ENCODE measurements at places on chromosomes 5 and 9.

DNA sequence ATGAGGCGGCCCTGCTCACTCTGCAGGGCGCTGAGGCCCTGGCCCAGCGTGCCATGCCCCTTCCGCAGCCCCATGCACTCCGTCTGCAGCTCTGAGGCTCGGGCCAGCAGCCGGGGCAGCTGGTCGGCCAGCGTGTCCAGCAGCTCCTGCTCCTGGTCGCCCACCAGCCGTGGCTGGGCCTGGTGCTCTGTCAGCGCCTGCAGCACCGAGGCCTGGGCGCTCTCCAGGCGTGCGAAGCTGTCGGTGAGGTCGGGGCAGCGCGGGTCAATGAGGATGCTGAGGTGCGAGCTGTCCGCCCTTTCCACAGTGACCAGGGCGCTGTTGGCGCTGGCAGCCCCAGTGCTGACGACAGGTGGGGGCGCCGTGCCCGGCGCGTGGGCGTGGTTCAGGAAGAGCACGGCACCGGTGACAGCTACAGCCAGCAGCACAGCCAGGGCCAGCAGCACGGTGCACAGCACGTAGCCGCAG, 9.4 kb downstream of the FIBCD1 start:
- no peak for DNase-seq

GRCh38 chr9:23555851-23556250, 270.2 kb downstream of the ELAVL2 start:
- no peak for DNase-seq

- DNase-seq, result no peak
Measured at GRCh38 chr9:37908283-37908682, 4.4 kb upstream of the SLC25A51 start.

GRCh38 chr9:17083258-17083657, 51.6 kb upstream of the CNTLN start:
- DNase-seq, result no peak

DNA sequence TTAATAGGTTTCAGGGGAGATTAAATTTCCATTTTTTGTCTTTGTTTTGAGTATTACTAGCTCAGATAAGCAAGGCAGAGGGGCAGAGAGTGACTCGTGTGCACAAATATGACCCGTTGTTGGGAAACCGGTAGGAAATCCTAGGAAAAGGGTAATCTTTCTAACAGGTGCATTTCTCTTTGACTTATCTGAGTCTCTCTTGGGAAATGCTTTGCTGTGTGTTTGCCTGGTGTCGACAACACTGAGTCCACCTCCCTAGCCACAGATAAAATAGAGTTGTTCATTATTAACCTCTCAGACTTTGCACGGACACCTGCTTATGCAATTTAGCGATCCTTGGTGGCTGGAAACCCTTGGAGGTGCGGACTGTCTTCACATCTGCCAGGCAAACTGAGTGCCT, 164.2 kb downstream of the FGF1 start:
- no peak for DNase-seq

DNA sequence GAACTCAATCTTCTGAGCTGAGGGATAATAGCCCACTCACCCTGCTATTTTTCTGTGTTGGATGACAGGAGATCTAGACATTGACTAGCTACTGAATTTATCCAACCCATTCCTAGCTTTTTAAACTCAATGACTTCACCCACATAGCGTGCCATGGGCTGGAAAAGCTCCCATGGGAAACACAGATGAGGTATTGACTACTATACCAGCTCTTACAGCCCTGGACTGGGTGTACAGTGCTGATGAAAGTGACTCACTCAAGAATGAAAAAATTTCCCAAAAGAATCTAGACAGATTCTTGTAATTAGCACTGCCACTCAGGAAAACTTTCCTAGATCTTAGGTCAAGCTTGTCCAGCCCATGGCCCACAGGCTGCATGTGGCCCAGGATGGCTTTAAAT, 72.7 kb upstream of the NREP start:
- DNase-seq, result no peak

All from stimulated activated CD8-positive, alpha-beta memory T cell treated with anti-CD3 and anti-CD28 coated beads, Interleukin-2, amount 100 ng/mL, for 1 hour (primary cell).